ENCODE measurements at places on chromosomes 4 and X.

GRCh38 chr4:7892212-7893019 lies 47.2 kb downstream of the AFAP1 start:
- no peak for DNase-seq

DNA sequence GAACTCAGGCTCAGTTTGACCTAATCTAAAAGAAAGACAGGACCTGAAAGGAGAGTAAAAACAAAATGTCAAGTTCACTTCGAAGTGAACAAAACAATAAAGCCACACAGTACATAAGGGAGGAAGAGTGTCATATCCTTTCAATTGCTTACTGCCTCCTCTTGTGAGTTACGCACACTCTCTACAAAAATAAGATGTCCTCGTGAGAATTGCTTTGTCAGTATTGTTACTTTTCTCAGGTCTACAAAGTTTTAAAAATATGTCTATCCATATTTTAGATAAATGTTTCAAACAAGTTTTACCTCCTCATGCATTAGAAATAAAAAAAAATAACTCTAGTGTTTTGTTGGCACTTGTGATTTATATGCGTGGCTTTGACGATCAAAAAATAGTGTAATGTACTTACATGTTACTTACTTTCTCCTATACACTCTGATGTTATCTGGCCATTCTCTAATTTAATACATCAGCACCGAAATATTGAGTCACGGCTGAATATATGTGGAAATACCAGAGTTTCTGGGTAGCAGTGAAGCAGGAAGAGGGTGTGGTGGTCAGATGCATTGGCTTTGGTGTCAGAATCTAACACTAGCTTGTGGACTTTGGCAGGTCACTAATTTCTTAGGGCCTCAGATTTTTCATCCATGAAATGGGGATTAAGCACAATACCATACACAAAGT lies 8.1 kb upstream of the MRPL1 start:
- no peak for DNase-seq

GRCh38 chrX:140507223-140507981 lies 2.5 kb upstream of the SOX3 start:
- no peak for DNase-seq

DNA sequence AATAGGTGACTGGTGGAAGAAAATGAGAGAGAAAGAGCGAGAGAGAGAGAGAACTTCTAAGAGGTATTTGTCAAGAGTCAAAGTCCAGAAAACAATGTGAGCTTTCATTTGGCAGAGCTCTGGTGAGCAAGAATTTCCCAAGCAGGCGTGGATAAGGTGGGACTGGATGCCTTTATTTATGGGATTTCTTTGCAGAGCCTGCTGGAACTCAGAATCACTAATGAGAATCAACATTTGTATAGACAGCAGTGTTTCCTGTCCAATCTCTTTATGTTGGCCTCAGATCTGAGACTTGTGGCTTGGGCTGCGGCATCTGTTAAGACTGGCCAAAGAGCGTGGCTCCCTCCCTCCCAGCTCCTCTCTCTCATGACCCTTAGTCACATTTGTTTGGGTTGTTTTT lies 67.9 kb upstream of the TBL1X start:
- no peak for DNase-seq

GRCh38 chrX:87475793-87476192 lies 41.8 kb upstream of the KLHL4 start:
- DNase-seq = no peak

GRCh38 chrX:142898164-142898563 lies 127.6 kb upstream of the SPANXN4 start:
- no peak for DNase-seq

DNA sequence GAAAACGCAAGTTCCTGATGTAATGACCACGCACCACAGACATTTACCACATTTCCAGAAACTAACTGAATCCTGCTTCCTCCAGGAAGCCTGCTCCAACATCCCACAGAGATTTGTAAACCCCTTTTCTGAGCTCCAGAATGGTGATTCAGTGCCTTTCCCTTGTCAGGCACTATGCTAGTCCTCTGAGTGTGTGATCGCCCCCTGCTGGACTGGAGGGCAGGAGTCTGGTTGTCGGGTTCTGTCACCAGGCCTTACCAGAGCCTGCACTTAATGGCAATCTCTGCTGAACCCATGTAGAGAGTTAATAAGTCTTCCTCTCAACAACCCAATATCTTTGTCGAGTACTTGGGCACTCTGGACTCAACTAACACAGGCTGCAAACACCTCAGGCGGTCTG lies 14.5 kb upstream of the KDM5C start:
- DNase-seq = no peak

DNA sequence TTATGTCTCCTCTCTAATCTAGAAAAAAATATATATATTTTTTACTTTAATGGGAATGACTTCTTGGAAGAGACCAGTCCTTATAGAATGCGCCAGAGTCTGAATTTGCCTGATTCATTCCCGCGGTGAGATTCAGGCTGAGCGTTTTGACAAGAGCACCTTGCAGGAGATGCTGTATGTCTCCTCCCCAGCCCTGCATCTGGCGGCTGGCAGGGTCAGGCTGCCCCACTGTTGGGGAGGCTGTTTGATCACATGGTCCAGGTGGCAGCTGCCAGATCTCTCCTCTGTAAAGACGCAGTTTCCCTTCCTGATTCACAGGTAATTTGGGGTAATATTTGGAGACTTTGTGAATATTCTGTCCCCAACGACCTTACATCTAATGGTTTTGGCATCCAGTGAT lies 9.7 kb downstream of the PDZD4 start:
- no peak for DNase-seq

GRCh38 chr4:5976431-5976830 lies 41.8 kb downstream of the C4orf50 start:
- no peak for DNase-seq

- no peak for DNase-seq
Observed at GRCh38 chr4:123846561-123846960, 450.0 kb downstream of the SPRY1 start.

- no peak for DNase-seq
Observed at GRCh38 chr4:163196926-163197480, 30.3 kb upstream of the NAF1 start.

GRCh38 chr4:1693131-1693896 lies 9.2 kb upstream of the FAM53A start:
- DNase-seq = no peak

DNA sequence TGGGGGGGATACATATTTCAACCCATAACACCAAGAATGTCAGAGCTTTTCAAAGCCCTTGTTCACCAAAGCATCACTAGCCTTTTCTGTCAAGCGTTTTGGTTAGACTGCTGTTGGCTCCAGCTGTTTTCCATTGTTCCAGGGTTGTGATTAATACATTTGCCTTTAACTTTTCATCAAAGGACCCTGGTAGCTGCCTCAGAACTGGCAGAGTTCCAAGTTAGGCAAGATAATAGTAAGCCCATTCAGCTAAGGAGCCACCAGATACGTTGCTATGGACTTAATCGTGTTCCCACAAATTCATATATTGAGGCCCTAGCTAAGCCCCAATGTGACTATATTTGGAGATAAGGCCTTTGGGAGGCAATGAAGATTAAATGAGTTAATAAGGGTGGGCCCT lies 37.1 kb downstream of the ENOPH1 start:
- DNase-seq = no peak

GRCh38 chr4:26056406-26056805 lies 142.4 kb downstream of the SMIM20 start:
- no peak for DNase-seq

GRCh38 chrX:55312655-55313054 lies 47.9 kb upstream of the PAGE3 start:
- no peak for DNase-seq

DNA sequence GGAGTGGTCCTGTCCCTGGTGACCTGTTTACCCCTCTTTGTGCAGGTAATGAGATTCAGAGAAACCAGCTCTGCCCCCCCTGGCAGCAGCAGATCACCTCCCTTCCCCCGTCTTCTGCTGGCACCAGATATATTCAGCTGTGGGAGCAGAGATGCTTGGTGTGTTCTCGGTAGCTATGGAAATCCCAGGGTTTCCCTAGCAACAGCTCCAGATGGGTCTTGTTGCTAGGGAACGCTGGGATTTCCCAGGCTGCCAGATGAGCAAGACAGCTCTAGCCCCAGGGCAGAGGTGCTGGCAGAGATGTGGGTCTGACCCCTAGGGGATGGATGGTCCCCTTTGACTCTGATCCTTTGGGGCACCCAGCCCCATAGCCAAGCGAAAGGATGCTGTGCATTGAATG lies 20.2 kb downstream of the CETN2 start:
- no peak for DNase-seq

DNA sequence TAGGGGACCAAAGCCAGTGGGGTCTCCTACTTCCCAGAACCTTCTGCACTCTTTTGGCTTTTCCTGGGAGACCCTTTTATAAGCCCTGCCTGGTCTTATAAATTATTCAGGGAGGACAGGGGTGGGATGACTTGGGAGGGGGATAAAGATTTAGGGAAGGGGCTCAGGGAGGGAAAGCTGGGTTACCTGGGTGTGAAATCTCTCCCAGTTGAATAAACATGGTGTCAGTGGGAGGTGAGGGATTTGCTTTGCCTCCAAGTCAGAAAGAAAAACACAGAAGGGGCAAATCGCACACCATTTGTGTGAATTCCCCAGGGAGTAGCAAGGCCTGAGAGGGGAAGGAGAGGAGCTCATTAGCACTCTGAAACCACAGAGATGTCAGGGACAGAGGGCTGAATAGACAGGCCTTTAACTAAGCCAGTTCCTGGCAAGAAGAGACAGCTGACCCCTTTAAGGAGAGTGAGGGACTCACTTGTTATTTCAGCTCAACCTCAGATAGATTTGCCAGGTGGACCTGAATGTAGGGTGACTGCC lies at the start of gene RIPPLY1:
Gene RIPPLY1, minus strand, starts transcription at position 51 of the 534 bp plus-strand sequence. CDS start 54 bp downstream, outside the sequence.
- no peak for DNase-seq

GRCh38 chr4:48073567-48074103 lies 57.1 kb downstream of the NIPAL1 start:
- DNase-seq = no peak

- DNase-seq = no peak
Observed at GRCh38 chr4:116849620-116850019, 235.8 kb downstream of the TRAM1L1 start.

DNA sequence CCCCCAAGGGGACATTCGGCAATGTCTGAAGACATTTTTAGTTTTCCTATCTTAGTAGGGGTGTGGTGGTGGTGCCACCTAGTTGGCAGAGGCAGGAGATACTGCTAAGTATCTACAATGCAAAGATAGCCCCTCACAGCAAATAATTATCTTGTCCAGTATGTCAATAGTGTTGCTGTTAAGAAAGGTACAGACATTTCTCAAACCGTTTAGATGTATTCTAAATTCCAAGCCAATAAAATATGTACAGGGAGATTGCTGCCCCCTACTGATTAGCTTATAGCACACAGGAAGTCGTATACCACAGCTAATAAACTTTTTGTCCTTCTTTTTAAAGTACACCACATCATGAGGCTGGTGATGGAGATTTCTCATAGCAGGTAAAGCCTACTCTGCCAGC lies 260.5 kb downstream of the TMA16 start:
- no peak for DNase-seq

DNA sequence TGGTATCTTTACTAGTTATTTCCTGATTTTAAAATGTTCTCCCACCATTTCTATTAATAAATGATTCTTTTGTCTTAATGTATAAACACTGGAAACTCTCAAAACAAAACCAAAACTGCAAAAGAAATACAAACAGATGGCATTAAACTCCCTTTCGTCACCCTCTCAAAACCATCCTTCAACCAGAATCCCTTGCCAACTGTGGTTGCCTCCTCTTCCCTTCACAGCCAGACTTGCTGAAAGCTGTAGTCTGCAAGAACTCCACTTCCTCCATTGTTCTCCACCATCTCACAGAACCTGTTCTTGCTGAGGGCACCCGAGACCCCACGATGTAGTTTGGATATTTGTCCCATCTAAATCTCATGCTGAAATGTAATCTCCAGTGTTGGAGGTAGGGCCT lies 96.5 kb downstream of the WWC2 start:
- no peak for DNase-seq

- DNase-seq = no peak
Observed at GRCh38 chr4:80058740-80059139, 14.3 kb downstream of the ANTXR2 start.

- DNase-seq = no peak
Observed at GRCh38 chr4:8737601-8738279, 133.9 kb downstream of the HMX1 start.

DNA sequence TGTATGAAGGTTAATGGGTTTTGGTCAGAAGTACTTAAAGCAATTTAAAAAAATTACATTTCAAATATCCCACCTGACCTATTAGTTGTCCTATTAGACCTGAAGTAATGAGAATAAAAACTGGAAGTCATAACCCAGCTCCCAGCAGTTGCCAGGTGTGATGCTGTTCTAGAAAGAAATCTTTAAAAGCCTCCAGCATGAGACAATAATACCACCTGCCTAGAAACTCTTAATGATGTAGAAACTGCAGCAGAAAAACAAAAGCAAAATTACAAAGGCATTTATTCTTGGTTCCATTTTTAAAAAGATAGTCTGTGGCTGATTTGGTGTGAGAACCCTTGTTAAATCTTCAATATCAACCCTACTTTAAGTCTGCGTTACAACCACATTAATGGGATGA lies 1137.7 kb upstream of the TENM3 start:
- no peak for DNase-seq

- no peak for DNase-seq
Observed at GRCh38 chr4:25112366-25112994, 47.8 kb downstream of the SEPSECS start.

- no peak for DNase-seq
Observed at GRCh38 chrX:55159551-55159950, 60.6 kb upstream of the PAGE5 start.

GRCh38 chr4:162010362-162010761 lies 153.4 kb downstream of the FSTL5 start:
- no peak for DNase-seq

DNA sequence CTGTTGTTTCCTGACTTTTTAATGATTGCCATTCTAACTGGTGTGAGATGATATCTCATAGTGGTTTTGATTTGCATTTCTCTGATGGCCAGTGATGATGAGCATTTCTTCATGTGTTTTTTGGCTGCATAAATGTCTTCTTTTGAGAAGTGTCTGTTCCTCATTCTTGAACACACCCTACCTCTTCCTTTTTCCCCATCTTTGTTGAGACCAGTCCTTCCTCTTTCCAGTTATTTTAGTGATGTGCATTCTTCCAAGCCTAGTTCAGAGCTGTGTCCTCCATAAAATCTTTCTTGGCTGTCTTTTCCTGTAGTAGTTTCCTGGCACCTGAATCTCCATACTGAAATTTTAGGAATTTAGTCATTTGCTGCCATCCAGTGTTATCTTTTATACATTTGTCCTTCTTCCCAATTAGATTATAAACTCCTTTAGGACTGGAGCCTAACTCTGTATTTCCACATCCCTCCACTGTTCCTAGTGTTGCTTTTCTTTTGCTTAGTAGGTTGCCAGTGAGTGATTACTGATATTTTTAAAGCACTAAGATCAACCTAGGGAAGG lies 11.4 kb downstream of the FHIP1A start:
- no peak for DNase-seq

DNA sequence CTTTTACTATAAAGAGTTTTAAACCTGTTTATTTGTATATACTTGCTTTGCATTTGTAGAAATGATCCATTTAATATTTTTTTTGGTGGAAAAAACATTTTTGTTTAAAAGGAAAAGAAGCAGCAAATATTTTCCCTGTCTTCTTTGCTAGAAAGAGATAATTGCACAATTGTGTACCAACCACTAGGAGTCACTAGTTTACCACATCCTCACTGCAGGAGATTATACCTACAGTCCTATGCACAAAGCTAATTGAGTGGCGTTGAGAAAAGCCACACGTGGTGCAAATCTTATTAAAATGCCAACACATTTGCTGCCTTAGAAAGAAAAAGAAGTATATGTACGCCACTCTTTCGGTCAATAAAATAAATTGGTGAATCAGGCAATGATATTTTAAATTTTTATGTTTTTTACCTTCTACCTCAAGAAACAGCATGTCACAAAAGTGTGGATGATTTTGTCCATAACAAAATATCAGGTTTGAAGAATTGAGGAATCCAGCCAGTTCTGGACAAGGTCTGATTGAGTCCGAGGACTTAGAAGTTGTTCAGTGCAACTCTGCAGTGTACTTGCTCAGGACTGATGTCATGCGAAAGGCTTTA lies 102.9 kb downstream of the GRXCR1 start:
- DNase-seq = no peak
